WTC11 (cell line): ENCODE measurements at places on chromosomes 1 and 21. TPM values are rescaled to one million over a fixed set of nuclear protein-coding genes. Genes with fewer than 3 reads are reported as not detected.

The CELA2A gene
- 0.83 to 1.1 TPM (median 1.1 TPM) in 3 replicates for total RNA-seq

The MXRA8 gene
- 6.7 to 11.2 TPM (median 10.7 TPM) in 3 replicates for total RNA-seq

The GUCA2A gene
- total RNA-seq: not detected in 3 replicates

The EYA3 gene
- total RNA-seq: 27.4 to 29.4 TPM (median 28.1 TPM) in 3 replicates

The CLDN8 gene
- total RNA-seq: not detected in 3 replicates
